ENCODE measurements at places on chromosomes 7 and 10.

DNA sequence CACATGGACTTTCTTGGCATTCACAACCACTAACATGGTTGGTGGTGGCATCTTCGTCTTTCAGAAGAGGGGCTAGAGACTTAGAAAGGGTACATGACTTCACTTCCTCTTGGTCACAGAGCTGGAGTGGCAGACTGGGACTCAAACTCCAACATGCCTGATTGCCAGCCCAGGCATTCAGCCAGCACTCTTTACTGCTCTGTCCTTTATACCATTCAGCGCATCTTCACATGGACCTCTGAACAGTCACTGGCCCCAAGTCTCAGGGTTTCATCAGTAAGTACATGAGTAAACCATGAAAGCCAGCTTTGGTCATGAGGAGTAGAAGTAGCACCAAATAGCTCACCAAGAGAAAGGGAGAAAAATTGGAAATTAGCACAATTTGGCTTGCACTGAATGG, 148.4 kb upstream of the KLF14 start:
- DNase-seq, result no peak
- peak overlapping the region; percentile 63 for H3K27ac ChIP-seq
- H3K27me3 ChIP-seq, result no peaks in the 10 kb centered on the region
- peaks cover 93% of the 10 kb centered on the region for H3K36me3 ChIP-seq
- H3K4me1 ChIP-seq, result peaks cover 77% of the 10 kb centered on the region

- no peak overlapping the region for H3K4me3 ChIP-seq
- H3K27ac ChIP-seq, result no peak overlapping the region
- DNase-seq, result no peak
- no peaks in the 10 kb centered on the region for H3K36me3 ChIP-seq
- H3K27me3 ChIP-seq, result no peaks in the 10 kb centered on the region
These were observed 137.9 kb downstream of the ANKRD30A start for GRCh38 chr10:37263304-37263703.

DNA sequence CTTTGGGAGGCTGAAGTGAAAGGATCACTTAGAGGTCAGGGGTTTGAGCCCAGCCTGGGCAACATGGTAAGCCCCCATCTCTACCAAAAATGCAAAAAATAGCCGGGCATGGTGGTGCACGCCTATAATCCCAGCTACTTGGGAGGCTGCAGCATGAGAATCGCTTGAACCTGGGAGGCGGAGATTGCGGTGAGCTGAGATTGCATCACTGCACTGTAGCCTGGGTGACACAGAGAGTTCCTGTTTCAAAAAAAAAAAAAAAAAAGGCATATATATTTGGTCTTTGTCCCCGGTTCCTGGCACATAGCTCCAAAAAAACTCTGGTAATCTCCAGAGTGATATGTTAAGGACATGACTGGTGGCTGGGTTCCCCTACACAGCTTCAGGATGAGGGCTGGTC, 147.3 kb downstream of the SEC23IP start:
- H3K27me3 ChIP-seq, result no peaks in the 10 kb centered on the region
- H3K4me3 ChIP-seq, result no peak overlapping the region
- no peak for DNase-seq

- H3K4me3 ChIP-seq, result no peak overlapping the region
- no peaks in the 10 kb centered on the region for H3K4me1 ChIP-seq
- no peak overlapping the region for H3K27ac ChIP-seq
- H3K27me3 ChIP-seq, result no peaks in the 10 kb centered on the region
These were observed 13.5 kb downstream of the LRMDA start for GRCh38 chr10:75444781-75445386.

DNA sequence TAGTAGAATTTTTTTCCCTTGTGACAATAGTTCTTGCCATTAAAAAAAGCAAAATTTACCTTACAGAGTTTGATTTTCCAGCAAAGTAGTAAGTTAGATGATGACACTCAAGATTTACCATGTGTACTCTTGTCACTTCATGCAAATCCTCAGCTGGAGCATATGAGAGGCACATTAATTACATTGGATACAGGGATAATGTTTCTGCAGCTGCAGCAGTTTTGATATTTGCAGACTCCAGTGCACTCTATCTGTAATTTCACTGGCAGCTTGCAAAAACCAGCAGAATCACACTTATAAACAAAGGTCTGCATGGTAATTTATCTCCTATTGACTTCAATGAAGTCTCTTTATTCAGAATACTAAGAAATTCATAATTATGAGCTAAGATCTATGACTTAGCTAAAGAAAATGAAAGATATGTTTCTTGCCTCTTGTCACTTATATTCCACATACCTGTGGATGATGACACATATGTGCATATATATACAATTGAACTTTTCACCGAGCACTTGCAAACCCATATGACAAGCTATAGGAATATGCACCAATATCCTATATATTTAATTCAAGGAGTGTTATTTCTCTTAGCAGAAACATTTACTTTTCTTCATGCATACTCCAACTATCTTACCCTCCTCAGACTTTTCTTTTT, 530.6 kb downstream of the PHTF2 start:
- H3K4me1 ChIP-seq, result peaks cover 14% of the 10 kb centered on the region
- H3K27ac ChIP-seq, result no peak overlapping the region
- no peaks in the 10 kb centered on the region for H3K36me3 ChIP-seq
- no peak overlapping the region for H3K4me3 ChIP-seq
- no peak for DNase-seq
- no peaks in the 10 kb centered on the region for H3K27me3 ChIP-seq

GRCh38 chr10:89173075-89173474, 34.0 kb downstream of the CH25H start:
- peaks cover 23% of the 10 kb centered on the region for H3K4me1 ChIP-seq
- no peak for DNase-seq
- no peaks in the 10 kb centered on the region for H3K36me3 ChIP-seq
- H3K27ac ChIP-seq, result peak overlapping the region; percentile 6

- peak overlapping the region; percentile 42 for H3K27ac ChIP-seq
- no peak for DNase-seq
- no peaks in the 10 kb centered on the region for H3K27me3 ChIP-seq
- H3K36me3 ChIP-seq, result no peaks in the 10 kb centered on the region
These were observed 455.6 kb upstream of the ANKRD30A start for GRCh38 chr10:36669615-36670352.

- H3K4me1 ChIP-seq, result no peaks in the 10 kb centered on the region
- H3K27ac ChIP-seq, result no peak overlapping the region
- DNase-seq, result peak; percentile 3
- no peaks in the 10 kb centered on the region for H3K36me3 ChIP-seq
- H3K4me3 ChIP-seq, result no peak overlapping the region
These were observed 138.2 kb downstream of the C10orf105 start for GRCh38 chr10:71581376-71581775.

GRCh38 chr10:59167512-59167911, 8.9 kb upstream of the PHYHIPL start:
- peaks cover 6% of the 10 kb centered on the region for H3K27me3 ChIP-seq
- no peaks in the 10 kb centered on the region for H3K36me3 ChIP-seq
- H3K27ac ChIP-seq, result no peak overlapping the region
- DNase-seq, result no peak
- no peak overlapping the region for H3K4me3 ChIP-seq

DNA sequence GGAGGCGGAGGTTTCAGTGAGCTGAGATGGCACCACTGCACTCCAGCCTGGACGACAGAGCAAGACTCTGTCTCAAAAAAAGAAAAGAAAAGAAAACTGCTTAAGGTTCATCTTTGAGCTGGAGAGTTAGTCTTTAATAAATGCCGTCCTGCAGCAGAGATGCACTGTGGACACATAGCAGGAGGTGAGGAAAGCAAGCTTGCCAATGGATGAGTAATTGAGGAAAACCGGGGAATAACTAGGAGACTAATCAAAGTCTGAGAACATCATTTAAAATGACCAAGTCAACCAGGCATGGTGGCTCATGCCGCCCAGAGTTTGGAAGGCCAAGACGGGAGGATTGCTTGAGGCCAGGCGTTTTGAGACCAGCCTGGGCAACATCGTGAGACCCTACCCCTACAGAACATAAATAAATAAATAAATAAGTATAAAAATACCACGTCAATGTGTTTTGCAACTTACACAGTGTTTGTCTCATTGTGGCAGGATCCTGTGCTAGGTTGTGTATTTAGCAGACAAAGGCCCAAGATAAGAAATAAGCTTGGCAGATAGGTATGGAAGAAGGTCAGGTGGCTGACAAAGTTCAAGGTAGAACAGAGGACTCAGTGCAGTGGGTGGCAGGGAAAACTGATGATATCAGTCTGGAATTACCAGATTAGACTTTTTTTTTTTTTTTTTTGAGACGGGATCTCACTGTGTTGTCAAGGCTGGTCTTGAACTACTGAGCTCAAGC, 115.7 kb upstream of the KMT2C start:
- H3K36me3 ChIP-seq, result no peaks in the 10 kb centered on the region
- DNase-seq, result no peak
- H3K27me3 ChIP-seq, result no peaks in the 10 kb centered on the region

DNA sequence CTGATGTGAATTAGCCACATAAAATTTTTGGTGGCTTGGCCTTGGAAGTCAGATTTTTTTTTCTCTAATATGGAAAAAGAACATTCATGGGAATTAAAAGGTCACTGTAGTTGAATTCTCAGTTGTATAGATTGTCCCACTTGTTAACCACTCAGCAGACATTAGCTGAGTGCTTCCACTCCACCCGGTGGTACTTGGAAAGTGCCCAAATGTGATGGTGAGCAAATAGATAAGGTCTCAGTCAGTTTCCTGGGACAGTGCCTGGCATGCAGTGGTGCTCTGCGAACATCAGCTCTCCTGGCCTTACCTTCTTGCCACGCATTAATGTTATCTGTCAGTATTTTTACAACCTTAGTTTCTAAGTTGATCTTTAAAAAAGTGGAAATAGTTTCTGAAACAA, 1.4 kb downstream of the ATP5F1C start:
- H3K4me3 ChIP-seq, result peak overlapping the region; percentile 99
- no peaks in the 10 kb centered on the region for H3K36me3 ChIP-seq
- no peak for DNase-seq
- peaks cover 43% of the 10 kb centered on the region for H3K4me1 ChIP-seq
- H3K27me3 ChIP-seq, result no peaks in the 10 kb centered on the region

GRCh38 chr10:93600446-93601145, 439 bp downstream of the RBP4 start:
- H3K36me3 ChIP-seq, result no peaks in the 10 kb centered on the region
- H3K27me3 ChIP-seq, result peaks cover 45% of the 10 kb centered on the region
- DNase-seq, result peak; percentile 87

GRCh38 chr7:47678641-47679380, 96.9 kb upstream of the TNS3 start:
- no peaks in the 10 kb centered on the region for H3K4me1 ChIP-seq
- H3K36me3 ChIP-seq, result no peaks in the 10 kb centered on the region
- no peak overlapping the region for H3K4me3 ChIP-seq
- no peaks in the 10 kb centered on the region for H3K27me3 ChIP-seq
- DNase-seq, result no peak

GRCh38 chr7:73701357-73701995, 18.0 kb downstream of the STX1A start:
- no peaks in the 10 kb centered on the region for H3K27me3 ChIP-seq
- peak; percentile 97 for DNase-seq

GRCh38 chr7:116208919-116209318, 1.4 kb upstream of the TES start:
- peaks cover 21% of the 10 kb centered on the region for H3K4me1 ChIP-seq
- no peaks in the 10 kb centered on the region for H3K36me3 ChIP-seq
- DNase-seq, result no peak
- H3K4me3 ChIP-seq, result no peak overlapping the region
- no peak overlapping the region for H3K27ac ChIP-seq
- H3K27me3 ChIP-seq, result no peaks in the 10 kb centered on the region

DNA sequence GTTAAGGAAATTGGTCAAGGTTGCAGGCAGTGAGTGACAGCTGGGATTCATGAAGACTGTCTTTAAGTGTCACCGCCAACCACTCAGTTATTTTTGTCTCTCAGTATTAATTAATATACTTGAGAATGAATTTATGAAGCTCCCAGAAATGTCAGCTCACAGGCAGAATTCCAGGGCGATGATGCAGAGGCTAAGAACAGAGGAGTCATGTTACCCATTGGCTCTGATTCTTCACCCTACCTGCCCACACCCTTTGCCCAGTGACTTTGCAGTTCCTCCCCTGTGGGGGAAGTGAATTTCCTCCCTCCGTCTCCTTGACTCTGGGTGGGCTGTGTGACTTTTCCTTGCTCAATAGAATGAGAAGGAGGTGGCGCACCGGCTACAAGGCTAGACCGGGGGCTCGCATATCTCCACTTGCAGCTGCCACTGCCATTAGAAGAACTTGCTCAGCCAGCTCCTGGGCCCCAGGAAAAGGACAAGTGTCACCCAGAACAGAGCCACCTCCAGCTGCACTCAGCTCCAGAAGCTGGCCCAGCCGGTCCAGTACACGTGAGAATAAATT, 157.1 kb upstream of the PRKCQ start:
- peaks cover 3% of the 10 kb centered on the region for H3K27me3 ChIP-seq
- H3K27ac ChIP-seq, result no peak overlapping the region
- DNase-seq, result no peak
- no peak overlapping the region for H3K4me3 ChIP-seq
- H3K4me1 ChIP-seq, result peaks cover 13% of the 10 kb centered on the region

- no peaks in the 10 kb centered on the region for H3K36me3 ChIP-seq
- no peaks in the 10 kb centered on the region for H3K4me1 ChIP-seq
- no peak overlapping the region for H3K27ac ChIP-seq
These were observed 90.3 kb downstream of the FAM204A start for GRCh38 chr10:118251791-118252190.

- no peaks in the 10 kb centered on the region for H3K4me1 ChIP-seq
- peaks cover 8% of the 10 kb centered on the region for H3K27me3 ChIP-seq
- H3K4me3 ChIP-seq, result no peak overlapping the region
- no peak for DNase-seq
These were observed 261.4 kb upstream of the HABP2 start for GRCh38 chr10:113291413-113291812.

Data from osteoblast (primary cell).